ENCODE measurements at places on chromosomes 4 and X.

DNA sequence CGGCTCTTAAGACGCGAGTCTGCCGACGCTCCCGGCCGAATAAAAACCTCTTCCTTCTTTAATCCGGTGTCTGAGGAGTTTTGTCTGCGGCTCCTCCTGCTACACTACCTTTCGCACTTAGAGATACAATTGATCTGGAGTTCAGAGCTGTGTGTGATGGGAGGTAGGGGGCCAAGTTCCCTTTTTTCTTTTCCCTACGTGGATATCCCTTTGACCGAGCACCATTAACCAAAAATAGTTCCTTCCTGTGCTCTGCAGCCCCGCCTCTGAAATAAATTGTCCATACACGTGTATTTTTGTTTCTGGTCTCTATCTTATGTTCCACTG, 555 bp upstream of the PGM2 start:
- no peak for DNase-seq

DNA sequence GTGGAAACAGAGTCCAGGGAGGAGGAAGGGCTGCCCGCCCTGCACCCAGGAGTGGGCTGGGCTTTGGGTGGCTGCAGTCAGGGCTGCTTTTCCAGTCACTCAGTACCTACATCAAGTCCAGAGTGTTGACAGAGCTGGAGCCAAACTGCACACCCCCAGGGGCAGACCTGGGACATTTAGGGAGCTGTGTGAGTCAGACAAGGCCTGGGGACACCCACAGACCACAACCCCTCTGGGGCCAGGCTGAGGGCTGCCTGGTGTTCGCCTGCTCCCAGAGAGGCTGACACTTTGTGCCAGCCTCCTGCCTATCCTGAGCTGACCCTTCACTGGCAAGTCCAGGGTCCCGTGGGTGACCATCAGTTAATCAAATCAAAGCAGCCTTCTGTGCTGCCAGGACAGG, 240.0 kb downstream of the BCOR start:
- DNase-seq = no peak

DNA sequence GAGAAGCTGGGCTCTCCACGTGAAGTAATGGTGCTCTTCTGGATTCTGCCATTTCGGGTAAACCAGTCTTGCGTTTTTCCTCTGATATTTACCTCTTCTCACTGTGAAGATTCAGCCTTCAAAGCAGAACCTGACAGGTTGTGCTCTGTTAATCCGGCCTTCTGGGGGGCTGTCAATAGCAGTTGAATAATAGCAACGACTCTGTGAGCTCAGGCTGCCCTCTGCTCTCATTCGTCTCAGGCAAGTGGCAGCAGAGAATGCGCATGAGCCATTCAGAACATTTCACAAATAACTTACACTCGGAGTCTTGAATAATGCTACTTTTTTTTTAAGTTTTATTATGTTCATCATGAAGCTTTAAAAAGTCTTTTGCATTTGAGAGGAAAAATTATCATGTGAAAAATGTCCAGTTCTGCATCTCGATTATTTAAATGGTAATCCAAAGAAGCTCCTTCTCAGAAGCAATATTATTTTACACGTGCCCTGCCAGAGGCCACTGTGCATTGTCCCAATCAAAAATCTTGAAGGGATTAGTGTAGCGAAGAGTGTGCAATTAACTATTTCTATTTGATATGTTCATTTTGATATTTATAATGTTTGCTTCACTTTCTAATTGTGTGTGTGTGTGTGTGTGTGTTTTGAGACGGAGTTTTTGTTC, 354.2 kb upstream of the FAT1 start:
- no peak for DNase-seq

GRCh38 chr4:110626532-110627153, 3.8 kb upstream of the PITX2 start:
- DNase-seq = no peak

- no peak for DNase-seq
These were observed 102.1 kb downstream of the ASB9 start for GRCh38 chrX:15167826-15168225.

GRCh38 chr4:169811476-169811875, 53.7 kb upstream of the HPF1 start:
- DNase-seq = no peak

GRCh38 chrX:10190367-10190766, 33.6 kb downstream of the CLCN4 start:
- DNase-seq = no peak

GRCh38 chr4:10607206-10607605, 77.4 kb downstream of the CLNK start:
- DNase-seq = no peak

DNA sequence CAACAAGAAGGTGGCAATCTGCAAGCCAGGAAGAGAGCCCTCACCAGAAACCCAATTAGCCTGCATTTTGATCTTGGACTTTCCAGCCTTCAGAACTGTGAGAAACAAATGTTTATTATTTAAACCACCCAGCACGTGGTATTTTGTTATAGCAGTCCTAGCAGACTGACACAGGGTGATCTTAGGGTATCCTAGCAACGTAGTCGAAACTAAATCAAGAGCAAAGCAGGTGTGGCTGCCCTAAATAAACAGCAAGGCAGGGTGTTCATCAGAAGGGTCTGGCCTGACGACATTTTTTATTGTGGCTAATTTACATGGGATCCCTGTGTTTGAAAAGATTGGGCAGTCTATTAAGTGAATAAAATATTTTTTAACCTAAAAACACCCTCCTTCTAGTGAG, 198.8 kb downstream of the VEGFC start:
- no peak for DNase-seq

DNA sequence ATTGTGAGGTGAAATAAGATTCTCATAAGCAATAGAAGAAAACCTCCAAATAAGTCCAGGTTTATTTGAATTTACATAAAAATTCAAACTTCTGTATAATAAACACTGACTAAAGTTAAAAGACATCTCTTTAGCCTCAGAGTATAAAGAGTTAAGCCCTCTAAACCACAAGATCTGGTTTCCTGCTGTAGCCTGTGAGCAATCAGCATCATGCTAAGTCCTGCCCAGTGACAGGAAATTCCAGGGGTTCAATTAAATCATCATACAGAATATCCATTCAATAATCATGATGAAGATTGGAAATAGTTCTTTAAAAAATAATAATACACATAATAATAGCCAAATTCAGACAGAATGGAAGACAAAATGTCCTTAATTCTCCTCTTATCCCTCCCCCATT, 139.2 kb upstream of the DGKK start:
- DNase-seq = no peak

DNA sequence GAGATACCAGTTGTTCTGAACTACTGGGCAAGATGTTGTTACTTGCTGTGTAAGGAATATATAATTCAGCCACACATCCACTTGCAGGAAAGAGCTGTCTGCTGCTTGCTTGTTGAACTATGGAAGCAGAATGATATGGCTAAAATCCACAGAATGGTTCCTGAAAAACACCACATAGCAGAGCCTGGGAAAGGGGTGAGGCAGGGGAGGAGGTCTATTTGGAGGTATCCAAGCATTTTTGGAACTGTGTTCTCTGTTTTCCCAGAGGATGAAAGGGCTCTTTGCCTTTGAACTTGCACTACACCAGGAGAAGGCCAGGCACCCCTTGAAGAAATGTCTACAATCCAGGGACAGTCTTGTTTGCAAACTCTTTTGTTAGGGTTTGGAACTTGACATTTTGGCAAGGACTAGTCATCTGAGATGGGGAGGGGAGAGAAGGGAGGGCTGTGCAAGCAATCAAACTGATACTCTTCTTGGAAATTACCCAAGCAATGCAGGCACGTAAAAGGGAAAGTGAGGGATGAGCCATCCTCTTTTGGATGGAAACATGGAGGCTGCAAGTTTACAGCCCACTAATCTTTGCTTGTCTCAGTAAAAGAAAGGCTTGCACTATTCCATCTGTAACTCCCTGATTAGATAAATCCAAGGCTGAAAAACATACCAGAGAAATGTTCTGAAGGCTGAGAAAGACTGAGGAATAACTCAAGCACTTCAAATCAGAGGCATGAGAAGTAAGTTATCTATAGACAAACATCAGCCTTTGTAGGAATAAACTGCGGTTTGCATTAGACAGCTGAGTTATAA, 141.0 kb downstream of the TSPAN5 start:
- no peak for DNase-seq

DNA sequence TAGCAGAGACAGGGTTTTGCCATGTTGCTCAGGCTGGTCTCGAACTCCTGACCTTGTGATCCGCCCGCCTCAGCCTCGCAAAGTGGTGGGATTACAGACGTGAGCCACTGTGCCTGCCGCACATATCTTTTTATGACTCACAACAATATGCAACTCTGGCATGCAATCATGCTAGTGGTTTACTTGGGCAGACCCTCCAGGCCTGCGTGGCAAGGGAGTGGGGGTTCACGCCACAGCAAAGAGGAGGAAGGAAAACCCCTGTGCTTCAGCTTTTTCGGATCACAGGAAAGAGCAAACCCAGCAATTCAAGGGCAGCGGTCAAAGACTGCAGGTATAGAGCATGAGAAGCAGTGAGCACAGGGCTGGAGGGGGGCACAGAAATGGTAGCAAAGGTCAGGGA, 48.3 kb upstream of the CD99 start:
- DNase-seq = no peak

- no peak for DNase-seq
These were observed 22.7 kb downstream of the DYNLT3 start for GRCh38 chrX:37824491-37825214.

GRCh38 chr4:176717237-176717636, 75.5 kb downstream of the VEGFC start:
- no peak for DNase-seq

DNA sequence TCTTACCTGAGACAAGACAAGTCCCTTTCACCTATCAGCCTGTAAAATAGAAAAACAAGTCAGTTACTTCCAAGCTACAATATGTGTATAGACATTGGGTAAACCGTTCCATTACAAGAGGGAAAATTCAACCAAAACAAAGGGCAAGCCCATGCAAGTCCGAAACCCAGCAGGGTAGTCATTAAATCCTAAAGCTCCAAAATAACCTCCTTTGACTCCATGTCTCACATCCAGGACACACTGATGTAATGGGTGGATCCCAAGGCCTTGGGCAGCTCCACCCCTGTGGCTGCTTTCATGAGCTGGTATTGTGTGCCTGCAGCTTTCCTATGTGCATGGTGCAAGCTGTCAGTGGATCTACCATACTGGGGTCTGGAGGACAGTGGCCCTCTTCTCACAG, 14.7 kb upstream of the FAM47B start:
- no peak for DNase-seq

- DNase-seq = no peak
These were observed 17.8 kb downstream of the SCD5 start for GRCh38 chr4:82780752-82781231.

DNA sequence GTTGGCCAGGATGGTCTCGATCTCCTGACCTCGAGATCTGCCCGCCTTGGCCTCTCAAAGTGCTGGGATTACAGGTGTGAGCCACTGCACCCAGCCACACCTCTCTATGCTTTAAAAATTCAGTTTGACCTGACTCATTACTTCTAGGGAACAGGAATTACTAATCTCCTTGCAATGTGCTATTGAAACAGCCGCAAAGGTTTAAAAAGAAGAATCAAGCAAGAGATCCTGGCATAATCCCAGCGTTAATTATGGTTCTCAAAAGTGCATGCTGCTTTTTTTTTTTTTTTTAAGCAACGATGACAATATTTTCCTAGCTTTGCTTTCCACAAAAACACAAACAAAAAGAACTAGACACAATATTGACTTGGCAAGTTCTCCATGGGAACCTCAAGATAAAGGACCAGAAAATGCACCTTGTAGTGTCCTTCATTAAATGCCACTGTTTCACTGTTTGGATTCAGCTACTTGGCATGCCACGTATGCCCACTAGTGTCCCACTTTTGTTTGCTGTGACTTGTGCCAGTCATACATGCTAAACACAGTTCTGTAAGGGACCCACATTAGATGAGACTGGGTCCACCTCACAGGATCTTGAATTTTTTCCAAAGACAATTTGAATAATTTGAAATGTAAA, 112.6 kb upstream of the PPARGC1A start:
- no peak for DNase-seq

- DNase-seq = no peak
These were observed 106.0 kb upstream of the PNPLA4 start for GRCh38 chrX:8033175-8033574.

- DNase-seq = no peak
These were observed 5.6 kb downstream of the QRFPR start for GRCh38 chr4:121375262-121375661.

DNA sequence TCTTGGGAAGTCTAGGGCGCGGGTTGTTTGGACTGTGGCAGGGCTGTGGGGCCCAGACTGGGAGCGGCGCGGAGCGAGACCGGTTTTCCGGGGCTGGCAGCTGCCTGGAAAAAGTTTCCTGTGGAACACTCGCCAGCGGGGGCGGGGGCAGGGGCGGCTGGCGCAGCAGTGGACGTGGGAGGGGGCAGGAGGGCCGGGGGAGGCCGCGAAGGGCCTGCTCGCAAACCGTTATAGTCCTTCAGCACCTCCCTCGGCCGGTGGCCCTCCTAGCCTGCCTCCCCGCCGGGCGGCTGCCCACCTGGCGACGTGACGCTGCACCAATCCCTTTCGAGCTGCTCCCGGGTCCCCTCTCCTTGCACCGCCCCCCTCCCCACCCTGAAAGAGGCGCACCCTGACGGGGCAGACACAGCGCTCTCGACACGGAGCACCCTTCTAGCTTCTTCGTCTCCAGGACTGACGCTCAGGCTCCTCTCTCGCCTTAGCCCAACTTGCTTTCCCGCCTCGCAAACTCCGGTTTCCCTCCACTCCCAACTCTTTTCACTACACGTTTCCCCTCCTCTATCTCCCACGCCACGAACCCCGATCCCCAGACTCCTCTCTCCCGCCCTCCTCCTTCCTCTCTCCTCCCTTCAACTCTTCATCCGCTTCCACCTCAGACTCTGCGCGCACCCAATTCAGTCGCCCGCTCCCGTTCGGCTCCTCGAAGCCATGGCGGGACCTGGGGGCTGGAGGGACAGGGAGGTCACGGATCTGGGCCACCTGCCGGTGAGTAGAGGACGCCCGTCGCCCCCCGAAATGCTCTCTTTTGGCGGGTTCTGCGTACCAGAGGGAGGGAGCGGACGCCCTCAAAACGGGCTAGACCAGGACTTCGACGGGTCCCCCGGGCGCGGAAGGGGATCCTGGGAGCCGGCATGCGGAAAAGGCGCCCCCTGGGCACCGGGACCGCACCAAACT, at the start of gene NRK:
NRK (plus strand) TSS at position 402 of the 954 bp plus-strand sequence; CDS start at position 709, 307 bp downstream.
- no peak for DNase-seq

GRCh38 chr4:70930530-70931256, 28.5 kb downstream of the MOB1B start:
- no peak for DNase-seq

GRCh38 chrX:66150163-66150562, 13.9 kb upstream of the HEPH start:
- DNase-seq = no peak

Measured in gastrocnemius medialis (tissue), 4 donors.